Activated naive CD4-positive, alpha-beta T cell treated with anti-CD3 and anti-CD28 coated beads, Interleukin-2, amount 50 U/mL, for 72 hours (primary cell): ENCODE measurements at places on chromosomes 2 and 18.

DNA sequence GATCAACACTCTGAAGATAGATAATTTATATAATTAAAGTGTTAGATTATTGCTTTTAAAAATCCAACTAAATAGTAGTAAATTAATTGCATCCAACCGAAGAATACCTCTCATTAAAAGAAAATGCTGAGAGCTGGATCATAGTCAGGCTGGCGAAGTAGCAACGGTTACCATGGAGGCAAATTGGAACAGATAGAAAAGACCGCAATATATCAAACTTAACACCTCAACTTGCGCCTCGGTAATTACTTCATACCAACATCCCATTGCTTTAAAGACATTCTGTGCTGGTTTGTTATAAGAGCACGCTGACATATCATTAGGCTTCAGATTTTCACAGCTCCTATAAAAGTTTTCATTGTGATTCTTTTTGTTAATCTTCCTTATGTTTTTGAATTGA is 183.8 kb upstream of the ZC3H15 start:
- DNase-seq, result no peak

DNA sequence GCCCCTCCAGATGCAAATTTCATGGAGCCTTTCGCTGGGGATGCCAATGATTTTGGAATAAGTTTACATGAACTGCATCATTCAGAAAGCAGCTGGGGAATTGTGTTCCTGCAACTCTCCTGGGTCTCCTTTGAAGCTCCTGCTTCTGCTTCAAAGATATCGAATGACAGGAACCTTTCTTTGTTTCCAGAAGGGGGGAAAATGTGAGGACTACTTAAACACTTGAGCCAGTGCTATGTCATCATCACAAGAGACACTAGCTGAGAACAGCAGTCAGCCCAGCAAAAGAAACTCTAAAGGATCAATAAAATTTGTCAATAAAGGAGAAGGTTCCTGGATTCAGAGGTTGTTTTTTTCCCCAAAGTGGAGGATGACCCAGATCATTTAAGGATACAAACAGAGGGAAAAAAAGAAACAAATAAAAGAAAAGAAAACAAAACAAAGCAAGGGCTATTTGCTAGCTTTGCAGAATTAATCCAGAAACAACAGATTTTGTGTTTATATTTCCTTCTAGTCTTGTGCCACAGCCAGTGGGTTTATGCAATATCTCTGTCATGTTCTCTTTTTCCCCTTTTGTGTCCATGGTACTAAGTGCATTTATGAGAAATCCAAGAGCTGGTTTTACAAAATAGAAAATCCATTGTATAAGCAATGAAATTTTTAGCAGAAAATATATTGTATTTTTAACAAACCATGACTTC is 463.7 kb downstream of the CDH2 start:
- no peak for DNase-seq

DNA sequence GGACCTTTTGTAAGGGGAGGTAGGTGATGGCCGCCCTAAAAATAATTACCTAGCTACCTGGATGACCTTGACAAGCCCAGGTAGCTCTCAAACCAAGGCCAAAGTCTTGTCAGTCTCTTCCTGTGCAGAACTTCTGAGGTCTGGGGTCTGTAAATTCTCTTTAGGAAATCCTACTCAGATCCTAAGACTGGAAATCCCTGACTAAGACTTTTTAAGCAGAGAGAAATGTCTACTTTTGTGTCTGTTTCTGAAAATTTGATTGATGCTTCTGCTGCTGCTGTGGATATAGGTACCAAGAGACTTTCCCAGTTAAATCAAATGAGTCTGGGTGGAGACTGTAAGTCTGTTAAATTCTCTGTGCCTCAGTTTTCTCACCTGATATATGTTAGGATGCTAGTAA is 36.9 kb upstream of the SIX3 start:
- no peak for DNase-seq

DNA sequence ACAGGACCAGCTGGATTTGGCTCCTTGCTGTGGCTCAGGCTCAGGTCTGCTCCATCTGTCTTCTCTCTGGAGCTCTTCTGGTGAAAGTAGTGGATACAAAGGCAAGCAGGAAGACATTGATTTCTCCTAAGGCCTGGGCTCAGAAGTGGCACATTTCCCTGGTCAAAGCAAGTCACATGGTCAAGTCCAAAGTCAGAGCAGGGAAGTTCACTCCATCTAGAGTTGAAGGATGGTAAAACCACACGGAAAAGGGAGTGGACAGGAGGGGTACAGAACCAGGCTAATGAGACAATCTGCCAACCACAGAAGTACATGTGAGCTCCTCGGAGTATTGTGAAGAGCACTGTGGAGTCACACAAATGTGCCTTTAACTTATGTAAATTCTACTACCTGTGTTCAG is 66.1 kb downstream of the MARCO start:
- DNase-seq, result no peak

DNA sequence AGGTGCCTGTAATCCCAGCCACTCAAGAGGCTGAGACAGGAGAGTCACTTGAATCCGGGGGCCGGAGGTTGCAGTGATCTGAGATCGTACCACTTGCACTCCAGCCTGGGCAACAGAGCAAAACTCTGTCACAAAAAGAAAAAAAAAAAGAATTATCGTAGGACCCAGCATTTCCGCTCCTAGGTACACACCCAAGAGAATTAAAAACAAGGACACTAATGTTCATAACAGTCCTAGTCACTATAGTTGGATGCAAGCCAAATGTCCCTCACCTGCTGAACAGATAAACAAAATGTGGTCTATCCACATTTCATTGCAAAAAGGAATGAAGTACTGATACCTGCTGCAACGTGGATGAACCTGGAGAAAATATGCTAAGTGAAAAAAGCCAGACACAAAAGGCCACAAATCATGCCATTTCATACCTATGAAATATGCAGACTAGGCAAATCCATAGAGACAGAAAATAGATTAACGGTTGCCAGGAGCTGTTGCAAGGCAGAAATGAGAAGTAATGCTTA is 21.2 kb downstream of the ADRA2B start:
- DNase-seq, result no peak

DNA sequence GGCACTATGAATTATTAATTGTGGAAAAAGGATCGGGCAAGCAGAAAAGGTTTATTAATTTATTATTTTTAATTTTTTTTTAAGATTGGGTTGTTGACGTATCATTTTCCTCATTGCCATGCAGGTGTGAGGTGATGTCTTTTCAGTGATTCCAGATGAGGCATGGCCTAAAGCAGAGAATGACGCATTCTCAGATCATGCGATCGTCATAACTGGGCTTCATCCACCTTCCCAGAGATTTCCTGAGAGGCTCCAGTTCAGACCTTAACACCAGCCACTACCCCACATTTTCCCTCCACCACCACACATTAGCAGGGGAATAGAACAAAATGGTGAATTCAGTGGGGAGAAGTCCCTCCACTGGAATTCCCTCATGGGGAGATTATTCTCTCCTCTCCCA is 518.4 kb upstream of the SPHKAP start:
- DNase-seq, result no peak

- no peak for DNase-seq
These were observed 112.7 kb upstream of the TACR1 start for GRCh38 chr2:75311993-75312392.

- DNase-seq, result no peak
These were observed 1.9 kb upstream of the KLHL29 start for GRCh38 chr2:23383100-23383499.

DNA sequence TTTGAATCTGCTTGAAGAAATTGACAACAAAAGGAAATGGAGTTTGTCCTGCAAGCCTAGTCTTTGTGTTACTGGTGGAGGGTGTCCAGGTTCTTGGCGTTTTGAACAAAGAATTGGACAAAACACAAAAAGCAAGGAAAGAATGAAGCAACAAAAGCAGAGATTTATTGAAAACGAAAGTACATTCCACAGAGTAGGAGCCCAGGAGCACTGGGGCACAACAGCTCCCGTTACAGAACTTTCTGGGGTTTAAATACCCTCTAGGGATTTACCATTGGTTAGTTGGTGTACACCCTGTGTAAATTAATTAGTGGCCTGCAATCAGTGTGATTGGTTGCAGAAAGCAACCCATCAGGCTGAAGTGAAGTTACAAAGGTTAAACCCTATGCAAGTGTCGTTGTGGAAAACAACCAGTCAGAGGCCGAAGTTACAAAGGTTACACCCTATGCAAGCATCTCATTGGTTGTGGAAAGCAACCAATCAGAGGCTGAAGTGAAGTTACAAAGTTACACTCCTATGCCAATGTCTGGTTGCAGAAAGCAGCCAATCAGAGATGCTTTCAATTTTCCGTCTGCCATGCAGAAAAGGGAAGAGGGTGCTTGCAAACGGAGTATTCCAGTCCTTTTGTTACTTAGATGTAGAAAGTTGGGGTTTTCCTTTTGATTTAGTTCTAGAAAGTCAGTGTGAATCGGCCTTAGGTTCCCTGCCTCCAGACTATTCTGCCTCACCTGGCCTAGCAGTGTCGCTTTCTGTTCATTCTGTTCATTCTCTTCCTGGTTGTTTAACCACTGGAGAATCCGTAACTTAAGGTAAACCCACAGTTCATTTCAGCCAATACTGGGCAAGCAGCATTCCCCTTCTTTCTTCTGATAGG is 47.6 kb upstream of the PTH2R start:
- DNase-seq, result no peak

DNA sequence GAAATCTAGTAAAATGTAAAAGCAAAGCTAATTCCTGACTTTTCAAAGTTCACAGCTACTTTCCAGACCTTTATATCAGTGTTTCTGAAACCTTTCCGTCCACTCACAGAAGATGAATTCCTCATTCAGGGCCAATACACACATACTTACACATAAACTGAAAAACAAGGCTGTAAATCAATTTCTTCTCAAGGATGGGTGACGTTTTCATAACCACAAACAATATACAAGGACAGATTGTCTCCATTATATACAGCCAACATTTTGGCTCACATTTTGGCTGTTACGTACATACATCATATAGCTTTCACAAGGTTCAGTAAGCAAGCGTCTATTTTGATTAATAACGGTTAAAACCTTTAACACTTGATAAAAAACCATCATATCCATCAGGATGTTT is 1.4 kb downstream of the RPRD1A start:
- no peak for DNase-seq

- no peak for DNase-seq
These were observed 98.0 kb upstream of the DDX18 start for GRCh38 chr2:117716505-117716904.

- DNase-seq, result no peak
These were observed 6.5 kb upstream of the MLPH start for GRCh38 chr2:237480556-237480955.

DNA sequence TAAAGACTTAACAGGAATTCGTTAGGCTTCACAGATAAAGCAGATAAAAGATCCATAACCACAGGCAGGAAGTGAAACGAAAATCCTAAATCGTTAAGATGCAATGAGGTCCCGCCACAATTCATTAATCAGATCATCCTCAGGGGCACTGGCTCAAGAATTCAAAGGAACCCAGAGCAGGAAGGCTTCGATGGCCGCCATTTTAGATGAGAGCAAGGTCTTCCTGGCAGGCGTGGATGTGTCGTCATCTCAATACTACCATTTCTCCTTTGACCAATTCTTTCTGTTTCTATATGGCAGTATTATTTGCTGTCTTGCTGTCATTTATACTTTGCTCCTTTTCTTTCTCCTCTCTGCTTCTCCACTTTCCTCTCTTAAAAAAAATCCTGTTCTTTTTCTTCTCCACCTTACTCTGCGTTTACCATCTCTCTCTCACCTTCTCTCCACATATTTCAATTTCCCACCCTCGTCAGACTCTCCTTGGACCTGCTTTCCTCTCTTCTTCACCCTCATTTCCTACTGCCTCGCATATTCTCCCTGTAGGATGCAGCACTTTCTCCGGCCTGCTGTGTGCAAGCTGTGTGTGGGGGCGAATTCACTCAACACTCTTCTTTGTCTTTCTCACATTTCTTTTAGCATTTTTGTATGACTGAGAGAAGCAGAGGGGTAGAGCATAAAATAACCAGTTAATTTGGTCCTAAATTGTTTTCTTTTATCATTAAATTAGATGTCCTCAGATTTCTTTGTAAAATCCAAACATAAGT is 35.1 kb upstream of the LHCGR start:
- no peak for DNase-seq

DNA sequence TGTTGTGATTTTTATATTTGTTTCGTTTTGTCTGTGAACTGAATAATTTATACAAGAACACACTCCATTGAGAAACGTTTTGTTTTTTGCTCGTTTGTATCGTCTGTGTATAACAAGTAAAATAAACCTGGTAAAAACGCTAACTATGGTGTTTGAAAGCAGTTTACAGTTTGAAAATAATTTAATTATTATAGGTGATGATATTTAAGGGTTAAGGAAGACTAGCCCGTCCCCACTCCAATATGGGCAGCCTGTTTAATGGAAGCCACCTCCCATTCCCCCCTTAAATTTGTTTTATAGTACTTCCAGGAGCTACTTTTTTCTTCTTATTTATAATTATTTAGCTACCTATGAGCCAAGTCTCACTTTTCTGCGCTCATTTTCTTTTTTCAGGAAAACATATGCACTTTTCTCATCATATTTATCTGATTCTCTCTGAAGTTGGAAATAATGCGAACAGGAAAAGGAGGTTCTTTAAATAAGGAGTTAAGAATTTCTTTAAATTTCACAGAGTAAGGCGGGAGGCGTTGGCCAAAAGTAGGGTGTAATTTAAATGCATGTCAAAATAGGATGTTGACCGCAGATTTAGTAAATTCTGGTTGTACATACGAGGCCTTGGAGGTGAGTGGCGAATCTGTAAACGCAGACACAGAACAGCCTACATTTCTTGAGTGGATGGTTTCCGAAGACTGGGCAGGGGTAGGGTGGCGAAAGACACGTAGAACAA is 9.8 kb downstream of the TBR1 start:
- no peak for DNase-seq

DNA sequence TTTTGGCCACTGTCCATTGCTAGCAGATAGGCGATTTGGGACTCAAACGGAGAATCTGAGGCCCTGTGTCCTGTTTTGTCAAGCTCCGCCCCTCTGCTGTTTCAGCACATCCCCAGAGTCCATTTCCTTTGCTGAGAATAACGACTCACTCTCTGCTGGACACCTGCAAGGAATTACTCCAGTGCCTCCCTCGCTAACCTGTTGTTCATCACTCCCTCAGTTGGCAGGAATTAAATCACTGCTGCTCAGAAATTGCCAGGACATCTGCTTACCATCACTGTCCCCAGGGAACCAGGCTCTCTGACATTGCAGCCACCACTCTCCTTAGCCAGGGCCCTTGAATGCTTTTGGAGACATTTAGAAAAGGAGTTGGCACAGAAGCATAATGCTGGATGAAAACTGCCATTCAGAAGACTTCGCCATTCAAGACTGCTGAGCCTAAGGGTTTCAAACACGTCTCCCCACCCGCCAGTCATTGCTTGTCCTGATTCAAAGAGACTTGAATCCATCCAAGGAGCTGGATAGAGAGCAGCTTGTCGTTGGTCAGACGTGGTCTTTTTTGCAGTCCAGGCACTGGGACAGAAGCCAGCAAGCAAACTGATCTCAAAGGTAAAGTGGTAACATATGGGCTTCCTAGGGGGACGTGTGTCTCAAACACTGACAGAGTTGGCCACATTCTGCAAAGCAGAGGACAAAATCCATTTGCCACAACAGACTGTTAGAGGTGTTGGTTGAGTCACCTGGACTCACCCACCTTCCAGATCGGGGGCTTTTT is 155.3 kb downstream of the UXS1 start:
- no peak for DNase-seq

DNA sequence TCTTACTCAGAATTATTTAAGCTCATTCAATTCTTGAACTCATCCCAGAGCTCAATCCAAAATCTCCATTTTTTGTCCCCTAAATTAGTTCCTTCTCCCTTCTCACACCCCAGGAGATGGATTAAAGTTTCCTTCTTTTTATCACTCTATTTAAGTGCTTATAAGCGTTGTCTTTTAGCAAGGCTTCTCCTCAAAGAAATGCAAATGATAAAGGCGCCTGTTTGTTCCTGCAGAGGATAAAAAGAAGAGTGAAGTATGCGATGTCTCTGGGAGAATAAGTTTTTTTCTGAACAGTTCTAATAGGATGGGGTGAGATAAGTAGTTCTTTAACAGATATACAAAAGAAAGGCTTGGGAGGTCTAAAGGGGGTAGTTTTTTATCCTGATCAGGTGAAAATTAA is 303.3 kb downstream of the CNTNAP5 start:
- no peak for DNase-seq
